ENCODE measurements at places on chromosomes 3 and 15. TPM values are rescaled to one million over a fixed set of nuclear protein-coding genes. Genes with fewer than 3 reads are reported as not detected.

GRCh38 chr3:161020256-161020655, 84.9 kb downstream of the B3GALNT1 start:
- H3K27ac ChIP-seq, result no peak overlapping the region
- H3K36me3 ChIP-seq, result peaks cover 10% of the 10 kb centered on the region
- H3K4me1 ChIP-seq, result no peaks in the 10 kb centered on the region
- no peaks in the 10 kb centered on the region for H3K27me3 ChIP-seq

- DNase-seq, result no peak
- no peak overlapping the region for H3K27ac ChIP-seq
Measured at GRCh38 chr15:101642361-101642760, 9.8 kb downstream of the TM2D3 start.

DNA sequence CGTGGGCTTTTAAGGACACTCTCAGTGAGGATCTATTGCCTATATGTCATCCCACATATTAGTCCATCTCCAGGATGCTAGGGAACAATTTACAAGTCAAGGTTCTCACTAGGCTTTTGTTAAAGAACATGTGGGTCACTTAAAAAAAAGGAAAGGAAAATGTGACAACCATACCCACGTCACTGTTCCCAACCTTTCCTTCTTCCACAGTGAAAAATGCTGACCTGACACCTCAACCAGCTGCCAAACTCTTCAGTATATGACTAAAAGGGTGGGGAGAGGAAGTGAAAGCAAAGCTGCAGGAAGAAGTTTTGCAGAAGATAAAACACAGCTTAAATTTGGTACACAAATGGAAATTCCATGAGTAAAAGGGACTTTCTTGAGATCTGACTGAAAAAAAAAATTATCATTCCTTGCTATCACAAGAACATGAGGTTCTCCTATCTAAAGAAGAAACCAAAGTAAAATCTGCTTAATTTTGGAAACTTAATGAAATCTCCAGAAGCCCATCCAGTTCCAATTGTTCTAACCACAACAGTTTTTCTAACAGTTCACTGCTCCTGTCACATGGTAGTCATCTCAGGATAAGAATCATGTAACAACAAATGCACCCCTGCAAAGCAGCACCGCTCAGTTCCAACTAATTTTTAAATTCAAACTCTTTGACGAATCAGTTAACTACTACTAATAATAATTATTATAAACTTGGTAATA, 117.0 kb upstream of the TSPAN3 start:
- DNase-seq, result no peak
- H3K27ac ChIP-seq, result no peak overlapping the region
- no peaks in the 10 kb centered on the region for H3K27me3 ChIP-seq
- H3K36me3 ChIP-seq, result no peaks in the 10 kb centered on the region
- H3K4me3 ChIP-seq, result no peak overlapping the region

Gene LYZL4
- total RNA-seq, result not detected

Gene CLDN16
- total RNA-seq, result 0.10 TPM

Gene DNAJA4
- 15.0 TPM for total RNA-seq

Gene ASB14
- total RNA-seq, result not detected

Gene GOLGA8J
- total RNA-seq, result not detected

Gene FBXL22
- 1.1 TPM for total RNA-seq

Gene OGG1
- 22.8 TPM for total RNA-seq
